ENCODE measurements at places on chromosomes 11 and 22.

GRCh38 chr11:111602865-111603610 is 789 bp downstream of the SIK2 start:
- no peak for DNase-seq

DNA sequence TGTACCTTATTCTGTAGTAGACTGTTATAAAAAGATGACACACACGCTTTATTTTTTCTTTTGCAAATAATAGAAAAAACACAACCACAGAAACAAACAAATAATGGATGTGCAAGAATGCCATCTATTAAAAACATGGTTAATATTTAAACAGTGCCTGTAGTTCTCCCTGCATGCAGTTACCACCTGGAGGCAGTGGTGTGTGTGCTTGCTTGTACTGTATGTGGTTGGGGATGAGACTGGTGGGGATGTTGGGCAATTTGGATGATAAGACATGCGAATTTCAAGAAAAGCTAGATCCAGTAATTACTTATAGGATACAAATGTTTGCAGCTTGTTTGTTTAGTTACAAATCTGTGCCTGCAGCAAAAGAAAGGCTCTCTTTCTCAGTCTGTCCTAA is 3.6 kb downstream of the C11orf87 start:
- DNase-seq: no peak

- no peak for DNase-seq
Measured at GRCh38 chr11:32847511-32847910, 17.8 kb downstream of the PRRG4 start.

GRCh38 chr11:128299132-128299726 is 288.1 kb downstream of the ETS1 start:
- no peak for DNase-seq

DNA sequence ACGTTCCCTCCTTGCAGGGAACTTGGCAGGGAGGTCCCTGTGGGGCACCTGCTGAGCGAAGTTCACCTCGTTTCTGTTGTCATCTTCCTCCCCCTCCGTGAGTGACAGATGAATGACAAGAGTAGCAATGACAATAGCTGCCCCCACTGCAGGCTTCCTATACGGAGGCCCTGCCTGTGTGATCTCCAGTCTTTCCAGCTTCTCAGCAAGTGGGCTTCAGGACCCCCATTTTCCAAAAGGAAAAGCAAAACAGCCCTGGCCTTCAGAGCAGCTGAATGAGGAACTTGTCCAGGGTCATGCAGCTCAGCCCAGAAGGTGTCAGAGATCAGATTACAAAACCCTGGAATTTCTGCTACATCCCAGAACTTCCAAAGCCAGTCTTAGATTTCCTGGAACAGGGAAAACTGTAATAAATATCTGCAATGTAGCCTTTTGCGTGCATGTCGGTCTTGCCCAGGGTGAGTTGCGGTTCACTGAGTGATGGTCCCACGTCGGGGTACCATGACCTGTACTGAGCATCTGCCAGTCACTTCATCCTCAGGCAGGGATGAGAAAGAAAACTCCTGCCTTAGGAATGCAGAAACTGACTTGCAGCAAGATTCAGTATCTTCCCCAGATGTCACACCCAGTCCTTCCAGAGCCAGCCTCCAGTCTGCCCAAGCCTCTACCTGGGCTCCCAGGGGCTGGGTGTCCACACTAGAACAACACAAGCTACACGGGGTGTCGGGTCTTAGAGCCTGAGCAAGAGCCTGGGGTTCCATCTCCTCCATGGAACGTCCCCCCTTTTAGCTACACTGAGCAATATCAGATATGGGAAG is 1457.0 kb downstream of the BRD1 start:
- DNase-seq: no peak

DNA sequence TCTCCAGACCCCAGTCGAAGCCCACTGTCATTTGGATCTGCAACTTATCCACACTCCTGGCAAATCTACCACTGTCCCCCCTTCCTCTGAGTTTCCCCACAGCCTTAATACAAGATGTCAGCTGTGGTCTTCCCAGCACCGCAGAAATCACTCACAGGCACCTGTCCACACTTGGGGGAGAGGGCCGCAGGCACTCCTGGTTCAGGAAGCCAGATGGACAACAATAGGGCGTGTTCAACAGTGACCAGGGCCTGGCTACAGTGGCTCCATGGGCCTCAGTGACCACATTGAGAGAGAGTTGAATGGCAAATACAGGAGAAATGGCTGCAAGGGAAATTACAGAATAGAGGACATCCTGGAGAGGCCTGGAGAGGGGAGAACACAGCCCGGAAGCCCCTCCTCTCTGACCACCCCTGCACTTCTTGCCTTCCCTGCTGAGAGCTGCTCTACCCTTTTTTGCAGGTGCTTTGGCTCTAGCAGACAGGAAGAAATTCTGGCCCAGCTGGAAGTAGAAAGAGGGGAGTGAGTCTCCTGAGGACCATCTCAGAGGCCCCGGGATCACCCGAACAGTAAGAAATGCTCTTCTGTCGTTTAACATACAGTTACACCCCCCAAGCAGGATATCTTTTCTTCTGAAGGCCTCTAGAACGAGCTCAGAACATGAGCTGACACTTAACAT is 164.6 kb downstream of the FEZ1 start:
- no peak for DNase-seq

DNA sequence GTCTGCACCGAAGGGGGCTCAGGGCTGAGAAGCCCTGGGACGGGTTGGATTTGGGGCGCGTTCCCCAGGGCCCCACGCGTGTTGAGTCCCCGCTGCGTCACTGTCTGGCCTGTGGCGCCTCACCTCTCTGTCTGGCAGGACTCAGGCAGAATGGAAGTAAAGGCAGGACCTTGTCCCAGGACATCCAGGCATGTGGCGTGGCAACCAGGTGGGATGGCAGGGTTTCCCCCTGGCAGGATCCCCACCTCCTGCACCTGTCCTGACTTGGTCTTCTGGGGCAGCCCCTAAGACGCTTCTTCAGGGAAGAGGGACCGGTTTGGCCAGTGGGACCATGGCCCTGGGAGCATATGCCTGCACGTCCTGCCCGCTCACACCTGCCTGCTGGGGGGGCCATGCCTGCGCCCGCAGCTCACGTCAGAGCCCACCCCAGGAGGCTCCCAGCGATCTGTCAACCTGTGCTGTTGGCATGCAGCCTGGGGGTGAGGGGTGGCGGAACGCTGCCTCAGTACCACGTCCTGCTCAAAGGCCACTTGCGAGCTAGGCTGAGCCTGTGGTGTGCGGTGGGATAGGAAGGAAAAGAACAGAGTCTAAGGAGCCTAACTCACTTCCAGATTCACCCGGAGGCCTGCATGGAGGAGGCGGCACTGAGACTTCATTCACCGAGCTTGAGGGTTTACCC is 72.7 kb downstream of the KCNQ1 start:
- DNase-seq: no peak

DNA sequence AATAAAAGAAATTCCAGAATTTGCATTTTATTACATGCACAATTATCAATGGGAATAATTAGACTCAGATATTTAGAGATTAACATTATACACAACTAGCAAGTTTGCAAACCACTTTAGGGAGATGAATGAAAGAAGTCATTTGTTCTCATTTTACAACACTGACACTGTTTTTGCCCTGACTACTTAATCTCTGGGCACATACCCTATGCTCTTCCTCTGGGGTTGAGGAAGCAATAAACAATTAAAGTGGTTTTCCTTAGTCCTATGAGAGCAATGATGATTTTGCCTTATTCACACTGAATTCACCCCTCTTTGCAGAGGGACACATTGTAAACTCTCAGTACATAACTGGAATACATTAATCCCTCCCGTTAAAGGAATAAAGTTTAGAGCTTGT is 72.7 kb downstream of the TRPC6 start:
- no peak for DNase-seq
